ENCODE measurements at places on chromosomes 11 and 22.
A peak's percentile ranks its signal among the peaks of the same experiment; 100 is the strongest.

GRCh38 chr11:78798663-78799062, 224.0 kb upstream of the NARS2 start:
- DNase-seq: peak; percentile 75

GRCh38 chr11:32573228-32573627, 10.4 kb upstream of the EIF3M start:
- DNase-seq: no peak

DNA sequence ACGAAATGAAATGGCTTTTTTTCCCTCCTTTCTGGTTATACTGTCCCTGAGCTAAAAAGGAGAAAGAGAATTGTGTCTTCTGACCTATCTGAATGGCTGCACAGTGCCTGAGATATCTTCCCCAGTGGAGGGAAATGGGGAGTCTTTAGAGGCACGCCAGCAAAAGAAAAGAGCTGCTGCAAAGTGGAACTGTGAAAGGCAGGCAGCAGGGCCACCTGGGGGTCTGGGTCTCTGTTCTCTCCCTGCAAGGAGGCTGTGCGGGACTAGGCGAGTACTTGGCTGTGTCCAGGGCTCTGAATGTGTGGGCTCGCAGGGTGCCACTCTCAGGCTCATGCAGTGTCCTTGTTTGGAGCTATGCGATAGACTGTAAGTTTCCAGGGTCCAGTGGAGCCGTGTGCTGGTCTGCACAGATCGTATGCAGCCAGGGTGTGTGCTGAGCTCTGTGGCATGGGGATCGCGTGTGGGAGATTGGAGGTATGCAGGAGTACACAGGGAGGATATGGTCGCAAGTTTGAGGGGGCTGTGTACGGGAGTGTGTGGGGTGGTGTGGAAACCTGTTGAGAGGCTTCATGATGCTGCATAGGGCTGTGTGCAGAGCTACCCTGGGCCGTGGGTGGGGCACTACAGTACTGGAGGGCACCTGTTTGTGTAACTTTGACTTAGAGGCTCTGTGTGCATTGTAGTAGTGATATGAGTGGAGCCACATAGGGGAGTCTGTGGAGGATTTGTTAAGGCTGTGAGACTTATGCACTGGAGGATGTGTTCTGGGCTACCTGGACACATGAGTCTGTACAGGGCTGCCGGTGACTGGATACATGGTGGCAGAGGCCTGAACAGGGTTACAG, 70.1 kb upstream of the OLFML1 start:
- DNase-seq: no peak

GRCh38 chr11:91243051-91243450, 981.6 kb upstream of the FAT3 start:
- no peak for DNase-seq

DNA sequence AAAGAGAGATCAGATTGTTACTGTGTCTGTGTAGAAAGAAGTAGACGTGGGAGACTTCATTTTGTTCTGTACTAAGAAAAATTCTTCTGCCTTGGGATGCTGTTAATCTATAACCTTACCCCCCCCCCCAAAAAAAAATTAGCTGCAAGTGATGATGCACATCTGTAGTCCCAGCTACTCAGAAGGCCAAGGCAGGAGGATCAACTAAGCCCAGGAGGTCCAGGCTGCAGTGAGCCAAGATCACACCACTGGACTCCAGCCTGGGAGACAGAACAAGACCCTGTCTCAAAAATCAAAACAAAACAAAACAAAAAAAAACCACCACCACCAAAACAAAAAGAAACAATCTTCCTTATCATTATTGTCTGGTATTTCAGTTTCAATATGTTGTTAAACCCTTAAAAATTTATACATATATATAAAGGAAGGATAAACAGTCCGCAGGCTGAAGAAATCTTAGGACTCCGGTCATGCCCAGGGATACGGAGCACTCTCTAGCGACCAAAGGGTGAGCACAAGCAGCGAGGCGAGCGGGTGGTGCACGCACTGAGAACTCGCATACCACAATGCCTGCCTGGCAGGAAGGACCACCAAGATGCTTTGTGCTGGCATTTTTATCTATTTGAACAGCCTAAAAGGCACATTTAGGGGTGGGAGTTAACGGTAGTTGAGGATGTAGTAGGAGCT, 6.4 kb downstream of the POLDIP3 start:
- DNase-seq: no peak

GRCh38 chr11:8839957-8840945, 70.7 kb upstream of the AKIP1 start:
- peak; percentile 43 for DNase-seq

DNA sequence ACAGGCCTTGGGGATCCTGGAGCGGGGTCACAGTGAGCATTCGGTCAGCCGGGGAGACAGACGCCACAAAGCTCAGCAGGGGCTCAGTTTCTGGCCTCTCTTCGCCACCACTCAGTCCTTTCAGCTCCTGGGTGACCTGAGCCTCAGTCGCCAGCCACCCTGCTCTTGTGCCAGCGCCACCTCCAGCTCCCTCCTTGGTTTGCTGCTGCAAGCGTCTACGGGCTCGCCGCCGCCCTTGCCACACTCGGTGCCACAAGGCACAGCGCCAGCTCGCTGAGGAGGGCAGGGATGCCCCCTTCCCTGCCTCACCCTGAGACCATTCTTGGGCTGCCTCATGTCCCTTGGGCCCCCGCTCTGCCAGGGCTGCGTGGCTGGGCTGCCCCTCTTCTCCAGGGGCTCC, 1.5 kb upstream of the EEF1G start:
- DNase-seq: peak; percentile 18

DNA sequence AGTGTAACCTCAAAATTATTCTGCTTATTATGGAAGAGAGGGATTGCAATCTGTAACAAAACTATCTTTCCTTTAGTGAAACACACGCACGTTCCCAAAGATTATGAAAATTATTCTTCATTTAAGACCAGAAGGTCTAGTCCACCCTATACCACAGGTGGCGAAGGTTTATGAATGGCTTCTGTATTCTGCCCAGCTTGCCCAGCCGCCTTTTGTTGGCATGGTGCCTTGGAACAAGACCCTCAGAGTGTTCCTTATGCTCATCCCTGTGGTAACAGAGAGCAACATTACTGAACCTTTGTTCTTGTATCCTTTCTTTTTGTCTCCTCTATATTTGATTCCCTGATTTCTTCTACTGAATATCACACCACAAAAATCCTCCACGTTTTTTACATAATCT, 116.4 kb downstream of the FAR1 start:
- no peak for DNase-seq

DNA sequence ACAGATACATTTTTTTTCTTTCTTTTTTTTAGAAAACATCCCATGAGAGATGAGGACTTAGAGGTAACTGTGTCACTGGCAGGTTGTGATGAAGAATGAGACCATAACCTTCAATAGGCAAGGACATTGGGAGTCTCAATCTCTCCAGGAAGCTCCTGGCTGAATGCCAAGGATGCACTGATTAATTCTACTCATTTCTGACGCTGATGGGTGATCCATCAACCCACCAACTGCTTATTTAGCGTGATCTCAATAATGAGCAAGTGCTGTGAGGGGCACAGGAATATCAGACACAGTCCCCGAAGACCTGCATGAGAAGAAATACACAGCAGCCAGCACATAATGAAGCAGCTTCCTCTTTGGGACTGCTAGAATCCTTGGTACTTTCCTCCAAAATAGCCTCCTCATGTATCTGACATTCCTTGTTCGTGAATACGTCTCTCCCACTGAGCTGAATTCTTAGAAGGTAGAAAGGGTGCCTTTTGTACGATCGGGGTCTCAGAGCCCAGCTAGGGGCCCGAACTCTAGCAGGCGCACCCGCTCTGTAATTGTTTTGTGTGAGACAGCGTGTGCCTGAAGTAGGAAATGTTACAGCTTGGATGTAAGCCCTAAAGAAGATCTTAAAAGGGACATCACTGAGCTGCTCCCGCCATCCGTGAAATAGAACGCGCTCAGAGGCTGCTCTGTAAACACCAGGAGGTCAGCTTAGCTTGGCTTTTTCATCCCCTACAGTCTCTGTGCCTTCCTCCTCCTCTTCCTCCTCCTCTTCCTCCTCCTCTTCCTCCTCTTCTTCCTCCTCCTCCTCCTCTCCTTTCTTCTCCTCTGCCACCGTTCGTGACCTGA, 7.2 kb downstream of the CLMP start:
- no peak for DNase-seq

- no peak for DNase-seq
Measured at GRCh38 chr22:31681349-31682345, 19.6 kb upstream of the PISD start.

GRCh38 chr11:86034710-86035109, 34.2 kb downstream of the PICALM start:
- no peak for DNase-seq

DNA sequence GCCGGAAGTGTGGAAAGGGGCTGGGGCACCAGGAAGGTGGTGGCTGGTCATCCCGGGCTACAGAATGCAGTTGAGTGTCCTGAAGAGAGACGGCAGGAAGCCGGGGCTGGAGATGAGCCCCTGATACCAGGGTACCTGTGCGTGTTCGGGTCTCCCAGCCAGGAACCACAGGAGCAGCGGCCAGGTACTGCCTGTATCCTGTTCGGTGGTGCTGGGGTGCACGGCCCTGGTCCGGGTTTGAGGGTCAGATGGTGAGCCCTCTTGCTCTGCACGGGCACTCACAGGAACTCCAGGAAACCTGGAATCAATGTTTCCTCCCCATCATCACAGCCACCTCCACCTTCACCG, 253.1 kb upstream of the B3GAT1 start:
- no peak for DNase-seq

- no peak for DNase-seq
Measured at GRCh38 chr11:75840522-75840921, 25.5 kb downstream of the UVRAG start.

- DNase-seq: no peak
Measured at GRCh38 chr11:13183094-13183825, 94.3 kb upstream of the BMAL1 start.

DNA sequence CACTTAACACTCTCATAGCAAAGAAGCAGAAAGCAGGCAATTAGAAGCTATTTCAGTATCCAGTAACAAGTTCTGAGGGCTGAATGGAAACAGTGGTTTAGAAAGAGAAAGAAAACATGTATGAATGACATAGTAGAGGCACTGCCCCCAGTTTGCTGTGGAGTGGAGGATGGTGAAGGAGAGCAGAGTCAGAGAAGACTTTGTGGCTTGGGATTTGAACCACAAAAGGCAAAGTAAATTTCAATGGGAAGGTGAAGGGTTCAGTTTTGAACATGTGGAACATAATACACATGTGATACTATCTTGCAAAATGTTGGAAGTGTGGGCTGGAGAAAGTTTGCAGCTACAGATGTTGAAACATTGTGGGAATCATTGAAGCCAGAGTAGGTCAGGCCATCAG, 81.4 kb downstream of the SNX19 start:
- DNase-seq: no peak

DNA sequence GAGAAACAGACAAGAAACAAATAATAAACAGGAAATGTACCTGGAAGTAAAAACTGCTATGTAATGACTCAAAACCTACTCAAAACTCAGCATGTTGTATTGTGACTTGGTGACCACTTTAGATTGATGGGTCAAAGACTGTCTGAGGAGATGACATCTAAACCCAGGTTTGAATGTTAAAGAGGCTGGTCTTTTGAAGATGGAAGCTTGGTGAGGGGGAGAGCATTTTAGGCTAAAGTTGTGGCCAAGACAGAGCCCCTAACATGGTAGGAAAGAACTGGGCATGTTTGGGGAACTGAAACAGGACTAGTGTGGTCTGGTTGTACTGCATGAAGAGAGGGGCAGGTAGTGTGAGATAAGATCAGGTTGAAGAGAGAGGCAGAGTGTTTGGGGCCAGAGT, 85.3 kb upstream of the MYO18B start:
- no peak for DNase-seq

DNA sequence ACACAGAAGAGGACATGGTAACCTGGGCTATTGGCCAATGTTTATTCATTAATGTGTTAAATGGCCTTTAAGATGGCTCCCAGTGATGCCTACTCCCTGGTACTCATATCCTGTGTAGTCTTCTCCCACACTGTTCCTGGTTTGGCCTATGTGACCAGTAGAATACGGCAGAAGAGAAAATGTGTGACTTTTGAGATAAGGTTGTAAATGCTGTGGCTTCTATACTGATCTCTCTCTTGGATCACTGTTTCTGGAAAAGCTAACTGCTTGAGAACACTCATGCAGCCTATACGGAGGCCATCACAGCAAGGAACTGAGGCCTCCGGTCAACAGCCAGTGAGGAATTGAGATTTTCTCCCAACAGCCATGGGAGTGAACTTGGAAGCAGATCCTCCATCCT, 24.1 kb downstream of the MAML2 start:
- DNase-seq: no peak

DNA sequence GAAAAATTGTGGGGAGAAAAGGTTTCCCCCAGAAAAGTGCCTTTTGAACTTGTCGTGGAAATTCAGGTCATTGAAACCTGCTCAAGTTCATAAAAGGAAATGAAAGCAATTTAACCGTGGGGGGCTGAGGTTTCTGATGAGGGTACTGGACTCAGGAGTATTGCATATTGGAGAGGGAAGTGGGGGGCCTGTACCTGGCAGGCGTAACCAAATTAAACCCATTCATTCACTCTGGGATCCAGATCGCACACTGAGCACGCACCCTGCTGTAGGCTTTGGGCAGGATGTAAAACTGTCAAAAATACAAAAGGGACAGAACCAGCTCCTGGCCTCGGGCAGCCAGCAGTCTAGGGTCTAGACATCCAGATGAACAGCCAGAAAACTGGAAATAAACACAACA, 1517.4 kb downstream of the BRD1 start:
- DNase-seq: no peak

GRCh38 chr22:47088480-47089158, 326.2 kb downstream of the TBC1D22A start:
- DNase-seq: no peak

DNA sequence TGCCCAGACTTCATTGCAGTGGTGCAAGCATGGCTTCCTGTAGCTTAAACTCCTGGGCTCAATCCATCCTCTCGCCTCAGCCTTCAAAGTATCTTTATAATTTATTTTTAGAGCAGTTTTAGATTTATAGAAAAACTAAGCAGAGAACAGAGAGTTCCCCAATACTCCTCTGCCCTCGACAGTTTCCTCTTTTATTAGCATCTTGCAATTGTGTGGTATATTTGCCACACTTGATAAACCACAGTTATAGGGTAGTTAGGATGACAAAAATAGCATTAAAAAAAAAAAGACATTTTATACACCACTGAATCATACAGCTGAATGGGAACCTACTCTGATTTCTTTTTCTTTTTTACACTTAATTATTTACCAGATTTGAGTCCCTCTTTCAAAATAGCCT, 31.2 kb downstream of the MS4A2 start:
- DNase-seq: no peak

DNA sequence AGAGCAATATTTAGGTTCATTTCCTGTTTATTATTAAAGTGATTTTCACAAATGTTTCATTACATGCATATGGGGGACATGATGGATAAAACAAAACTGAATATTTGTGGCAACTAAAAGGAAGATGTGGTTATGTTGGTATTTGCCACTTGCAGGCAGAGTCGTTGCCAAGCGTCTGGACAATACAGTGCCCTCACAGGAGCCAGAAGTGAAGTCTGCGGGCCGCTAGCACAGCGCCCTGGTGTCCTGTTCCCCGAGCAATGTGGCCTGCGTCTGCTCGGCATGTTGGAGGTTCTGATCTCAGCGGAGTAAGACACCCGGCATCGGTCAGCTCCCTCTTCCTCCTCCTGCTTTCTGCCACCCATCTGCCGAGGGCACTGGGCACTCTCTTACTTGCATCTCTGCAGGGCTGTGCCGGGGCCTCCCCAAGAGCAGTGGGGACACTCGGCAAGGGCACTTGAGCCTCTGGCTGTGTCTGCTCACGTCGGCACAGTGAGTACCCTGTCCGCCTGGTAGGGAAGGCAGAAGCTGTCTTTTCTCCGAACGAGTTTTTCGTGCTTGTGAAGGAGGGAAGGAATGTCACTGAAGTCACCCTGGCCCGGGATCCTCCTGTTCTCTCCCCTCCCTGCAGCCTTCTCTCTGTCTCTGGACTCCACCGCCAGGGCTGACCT, 10.5 kb upstream of the TTLL12 start:
- no peak for DNase-seq
